ENCODE measurements at places on chromosomes 1 and 21.

DNA sequence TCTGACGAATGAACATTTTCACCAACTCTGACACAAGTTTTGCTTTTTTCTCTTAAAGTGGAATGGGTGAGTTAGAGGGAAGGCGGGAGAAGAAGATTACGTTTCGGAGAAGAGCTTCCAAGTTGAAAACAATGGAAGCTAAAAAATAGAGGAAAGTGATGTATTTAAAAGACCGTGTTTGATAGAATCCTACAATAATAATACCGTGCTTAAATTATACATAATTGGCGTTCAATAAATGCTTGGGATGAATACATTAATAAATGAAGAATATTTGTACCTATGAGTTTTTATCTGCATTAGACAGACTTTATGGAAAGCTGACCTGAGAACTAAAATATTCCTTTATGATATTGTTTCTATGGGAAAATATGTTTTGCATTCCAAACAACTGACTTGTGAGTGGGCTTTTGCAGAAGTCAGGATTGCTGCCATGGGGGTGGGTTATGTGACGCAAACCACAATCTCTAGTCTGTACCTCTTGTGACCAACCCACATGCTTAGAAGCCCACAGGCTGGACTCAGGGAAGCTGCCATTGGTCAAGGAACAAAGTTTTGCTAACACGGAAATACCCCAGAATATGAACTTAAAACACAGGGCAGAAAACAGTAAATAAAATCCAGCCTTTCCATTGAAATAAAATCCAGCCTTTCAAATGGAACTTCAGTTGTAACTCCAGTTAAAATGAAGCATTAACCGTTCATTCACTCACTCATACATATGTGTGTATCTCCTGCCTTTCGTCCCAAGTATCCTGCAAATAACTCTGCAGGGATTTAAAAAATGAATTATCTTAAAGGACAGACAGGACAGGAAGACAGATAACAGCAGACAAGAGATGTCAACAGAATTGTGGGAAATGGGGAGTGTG, 21.3 kb upstream of the ATF3 start:
- H3K27ac ChIP-seq = no peak overlapping the region
- no peak overlapping the region for H3K4me3 ChIP-seq
- no peaks in the 10 kb centered on the region for H3K36me3 ChIP-seq
- DNase-seq = no peak

- no peaks in the 10 kb centered on the region for H3K36me3 ChIP-seq
- no peak overlapping the region for H3K4me3 ChIP-seq
- peaks cover 10% of the 10 kb centered on the region for H3K4me1 ChIP-seq
- DNase-seq = no peak
- H3K27ac ChIP-seq = no peak overlapping the region
Measured at GRCh38 chr1:230572121-230573105, 69.9 kb upstream of the COG2 start.

- H3K36me3 ChIP-seq = no peaks in the 10 kb centered on the region
- peak overlapping the region; percentile 98 for H3K4me3 ChIP-seq
- no peaks in the 10 kb centered on the region for H3K27me3 ChIP-seq
- H3K27ac ChIP-seq = peak overlapping the region; percentile 95
- H3K4me1 ChIP-seq = peaks cover 81% of the 10 kb centered on the region
Measured at GRCh38 chr1:51238034-51238403, 1.9 kb downstream of the RNF11 start.

GRCh38 chr1:45200906-45201500, 5.4 kb downstream of the ZSWIM5 start:
- peaks cover 12% of the 10 kb centered on the region for H3K4me1 ChIP-seq
- no peak overlapping the region for H3K27ac ChIP-seq
- no peak overlapping the region for H3K4me3 ChIP-seq
- DNase-seq = no peak
- no peaks in the 10 kb centered on the region for H3K36me3 ChIP-seq

GRCh38 chr1:92136341-92136740, 56.2 kb downstream of the BTBD8 start:
- H3K4me3 ChIP-seq = no peak overlapping the region
- DNase-seq = no peak
- H3K27me3 ChIP-seq = no peaks in the 10 kb centered on the region
- no peaks in the 10 kb centered on the region for H3K4me1 ChIP-seq

Data from left ventricle myocardium inferior (tissue), 1 donor.